ENCODE measurements at places on chromosomes 1 and 21. TPM values are rescaled to one million over a fixed set of nuclear protein-coding genes. Genes with fewer than 3 reads are reported as not detected.

INAVA gene
- total RNA-seq: 123 TPM

S100A7 gene
- not detected for total RNA-seq

SH3D21 gene
- total RNA-seq: 12.4 TPM

GJA9 gene
- not detected for total RNA-seq

ICOSLG gene
- 13.5 TPM for total RNA-seq

RPL5 gene
- total RNA-seq: 1,177 TPM

HRNR gene
- total RNA-seq: not detected

TEX38 gene
- not detected for total RNA-seq

ORC1 gene
- total RNA-seq: 14.0 TPM

MR1 gene
- 2.5 TPM for total RNA-seq

FTCD gene
- 4.5 TPM for total RNA-seq

RERE gene
- total RNA-seq: 85.2 TPM

SLFNL1 gene
- 0.09 TPM for total RNA-seq

OR2T11 gene
- total RNA-seq: not detected

CGN gene
- 147 TPM for total RNA-seq

CD164L2 gene
- not detected for total RNA-seq

S100A5 gene
- total RNA-seq: not detected

CELA2B gene
- not detected for total RNA-seq

AK5 gene
- total RNA-seq: not detected

WDR64 gene
- total RNA-seq: not detected

AIRE gene
- not detected for total RNA-seq

OLIG2 gene
- not detected for total RNA-seq

LRRIQ3 gene
- total RNA-seq: 0.23 TPM

NUP210L gene
- 0.19 TPM for total RNA-seq

CELA3A gene
- not detected for total RNA-seq

UHMK1 gene
- total RNA-seq: 23.4 TPM

RAB25 gene
- total RNA-seq: 138 TPM

UTS2 gene
- 10.8 TPM for total RNA-seq

Measured in Caco-2 (cell line).